ENCODE measurements at places on chromosomes 11 and 22. TPM values are rescaled to one million over a fixed set of nuclear protein-coding genes. Genes with fewer than 3 reads are reported as not detected.
A peak's percentile ranks its signal among the peaks of the same experiment; 100 is the strongest.

- peak; percentile 98 for DNase-seq
Measured at GRCh38 chr22:23144932-23145877, at the start of gene RAB36. Gene RAB36 (plus strand): TSS chr22:23145477. CDS start chr22:23146617, 1,140 bp downstream.

- no peak for DNase-seq
Measured at GRCh38 chr22:35997438-35997837, 31.2 kb downstream of the RBFOX2 start.

- no peak for DNase-seq
Measured at GRCh38 chr11:46504817-46505613, 88.8 kb downstream of the AMBRA1 start.

DNA sequence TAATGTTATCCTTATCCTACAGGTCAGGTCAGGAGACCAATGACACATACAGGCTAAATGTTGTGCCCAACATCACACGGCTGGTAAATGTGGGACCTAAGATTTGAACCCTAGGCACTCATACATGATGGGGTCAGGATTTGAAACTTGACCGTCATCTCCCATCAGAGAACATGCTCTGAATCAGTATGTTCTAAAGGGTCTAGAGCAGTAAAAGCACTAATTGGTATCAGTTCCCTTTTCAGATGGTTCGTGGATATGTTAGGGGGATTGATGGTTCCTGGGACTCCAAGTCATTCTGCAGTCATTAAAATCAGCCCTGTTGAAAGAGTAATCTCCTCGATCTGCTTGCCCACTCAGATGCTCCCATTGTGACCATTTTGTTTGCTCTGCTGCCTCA is 65.5 kb downstream of the BMAL1 start:
- DNase-seq: no peak

Gene GLB1L3
- not detected for polyA plus RNA-seq

- peak; percentile 72 for DNase-seq
Measured at GRCh38 chr11:1054143-1055108, 17.9 kb upstream of the MUC6 start.

- DNase-seq: no peak
Measured at GRCh38 chr11:128499613-128500253, 87.6 kb downstream of the ETS1 start.

Gene OR8A1
- polyA plus RNA-seq: not detected

GRCh38 chr22:28822930-28823551 is 22.7 kb upstream of the XBP1 start:
- peak; percentile 65 for DNase-seq

DNA sequence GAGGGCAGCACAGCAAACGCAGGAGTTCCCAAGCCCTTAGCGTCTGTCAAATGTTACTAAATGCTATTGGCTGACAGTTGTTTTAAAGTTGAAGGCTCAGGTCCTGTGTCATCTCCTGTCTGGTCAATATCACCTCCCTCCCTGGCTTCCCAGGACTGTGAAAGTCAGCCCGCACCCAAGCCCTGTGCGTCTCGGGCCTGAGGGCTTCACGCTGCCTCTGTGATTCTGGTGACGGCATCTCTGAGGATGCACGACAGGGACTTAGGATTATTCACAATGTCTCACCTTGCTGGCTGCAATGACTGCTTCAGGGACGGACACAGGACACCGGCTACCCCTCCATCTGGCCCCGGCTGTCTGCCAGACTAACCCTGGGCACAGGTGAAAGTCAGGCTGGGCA is 415.3 kb downstream of the CTTN start:
- no peak for DNase-seq

DNA sequence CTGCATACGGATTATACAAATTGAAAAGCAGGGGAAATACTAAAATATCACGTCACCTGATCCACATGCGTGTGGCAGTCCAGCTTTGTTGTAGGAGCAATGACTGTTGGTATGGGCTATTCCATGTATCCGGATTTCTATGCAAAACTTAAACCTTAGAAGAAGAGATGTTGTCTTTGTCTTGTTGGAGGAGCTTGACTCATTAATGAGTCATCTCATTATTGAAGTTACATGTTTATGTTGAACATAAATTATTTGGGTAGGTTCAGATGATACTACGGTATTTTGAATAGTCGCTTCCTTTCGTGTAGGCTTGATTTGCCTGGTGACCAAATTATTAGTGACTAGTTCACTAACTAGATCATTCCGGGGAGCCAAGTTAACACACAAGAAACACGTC is 806 bp upstream of the SAAL1 start:
- DNase-seq: no peak

- DNase-seq: no peak
Measured at GRCh38 chr22:36362932-36363331, 24.8 kb downstream of the MYH9 start.

- DNase-seq: no peak
Measured at GRCh38 chr11:134471716-134472455, 59.8 kb upstream of the B3GAT1 start.

DNA sequence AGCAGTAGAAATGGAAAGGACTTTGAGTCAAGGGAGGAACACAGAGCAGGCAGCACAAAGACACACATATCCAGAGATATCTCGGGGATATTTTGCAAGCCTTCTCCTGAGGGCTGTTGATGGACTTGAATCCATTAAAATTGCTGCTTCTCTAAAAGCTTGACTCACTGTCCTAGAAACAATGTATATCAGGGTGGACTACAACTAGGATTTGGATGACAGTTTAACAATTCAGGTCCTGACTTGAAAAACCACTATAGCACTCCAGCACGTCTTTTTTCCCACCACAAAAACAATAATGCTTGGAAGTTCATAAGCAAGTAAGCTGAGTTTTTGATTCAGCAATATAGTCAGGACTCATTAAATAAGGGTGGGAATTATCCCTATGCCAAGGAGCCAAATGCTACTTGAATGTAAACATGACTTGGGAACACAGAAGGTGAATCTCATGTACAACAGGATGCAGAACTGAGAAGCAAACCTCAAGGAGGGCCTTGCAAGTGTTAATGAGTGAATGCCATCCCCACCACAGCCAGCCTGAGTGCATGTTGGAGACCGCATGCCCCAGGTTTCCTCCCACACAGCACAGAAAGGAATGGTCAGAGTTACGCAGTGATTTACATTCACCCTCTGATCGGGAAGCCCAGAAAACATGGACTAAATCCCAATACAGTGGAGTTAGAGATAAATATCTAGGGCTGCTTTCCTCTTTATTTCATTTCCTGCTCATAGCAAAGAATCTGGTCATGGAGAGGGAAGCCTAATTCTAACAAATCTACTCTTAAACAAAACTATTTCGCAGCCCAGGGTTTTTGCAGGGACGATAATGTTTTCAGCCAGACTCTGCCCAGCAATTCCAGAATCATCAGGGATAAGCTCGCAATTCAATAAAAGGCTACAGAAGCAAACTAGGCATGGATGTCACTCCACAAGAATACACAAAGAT is 98.4 kb upstream of the OR9G4 start:
- no peak for DNase-seq

DNA sequence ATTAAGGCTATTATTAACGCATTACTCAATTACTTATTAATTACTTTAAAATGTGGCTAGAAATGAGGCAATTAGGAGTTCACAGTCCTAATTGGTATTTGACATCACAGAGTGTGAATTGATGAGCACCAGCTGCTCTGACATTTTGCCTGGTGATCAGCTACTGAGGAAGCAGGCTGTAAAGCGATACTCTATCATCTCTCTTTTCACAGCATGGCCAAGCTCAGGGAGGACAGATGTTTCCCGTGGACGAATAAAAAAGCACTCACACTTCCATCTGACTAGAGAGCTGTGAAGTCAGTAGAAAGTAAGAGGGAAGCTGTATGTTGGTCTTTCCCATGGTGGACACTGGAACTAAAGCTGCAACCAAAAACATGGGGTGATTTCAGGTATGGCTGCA is 29.1 kb upstream of the SYT9 start:
- no peak for DNase-seq

DNA sequence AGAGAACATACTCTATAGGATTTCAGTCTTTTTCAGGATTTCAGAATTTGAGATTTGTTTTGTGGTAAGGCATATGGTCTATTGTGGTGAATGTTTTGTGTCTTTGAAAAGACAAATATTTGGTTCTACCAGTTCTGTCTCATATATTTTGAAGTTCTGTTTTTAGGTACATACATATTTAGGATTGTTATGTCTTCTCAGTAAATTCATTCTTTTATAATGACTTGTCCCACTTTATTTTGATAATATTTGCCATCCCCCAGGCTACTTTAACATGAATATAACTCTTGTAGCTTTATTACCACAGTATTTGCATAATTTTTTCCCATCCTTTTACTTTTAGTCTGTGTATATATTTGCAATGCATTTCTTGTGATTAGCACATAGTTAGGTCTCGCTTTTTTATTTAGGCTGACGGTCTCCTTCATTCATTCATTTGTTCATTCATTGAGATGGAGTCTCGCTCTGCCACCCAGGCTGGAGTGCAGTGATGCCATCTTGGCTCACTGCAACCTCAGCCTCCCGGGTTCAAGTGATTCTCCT is 32.1 kb downstream of the MTMR3 start:
- no peak for DNase-seq

- DNase-seq: no peak
Measured at GRCh38 chr22:41781507-41781906, 19.0 kb upstream of the CCDC134 start.

- DNase-seq: no peak
Measured at GRCh38 chr22:44460691-44461375, 37.2 kb downstream of the RTL6 start.

DNA sequence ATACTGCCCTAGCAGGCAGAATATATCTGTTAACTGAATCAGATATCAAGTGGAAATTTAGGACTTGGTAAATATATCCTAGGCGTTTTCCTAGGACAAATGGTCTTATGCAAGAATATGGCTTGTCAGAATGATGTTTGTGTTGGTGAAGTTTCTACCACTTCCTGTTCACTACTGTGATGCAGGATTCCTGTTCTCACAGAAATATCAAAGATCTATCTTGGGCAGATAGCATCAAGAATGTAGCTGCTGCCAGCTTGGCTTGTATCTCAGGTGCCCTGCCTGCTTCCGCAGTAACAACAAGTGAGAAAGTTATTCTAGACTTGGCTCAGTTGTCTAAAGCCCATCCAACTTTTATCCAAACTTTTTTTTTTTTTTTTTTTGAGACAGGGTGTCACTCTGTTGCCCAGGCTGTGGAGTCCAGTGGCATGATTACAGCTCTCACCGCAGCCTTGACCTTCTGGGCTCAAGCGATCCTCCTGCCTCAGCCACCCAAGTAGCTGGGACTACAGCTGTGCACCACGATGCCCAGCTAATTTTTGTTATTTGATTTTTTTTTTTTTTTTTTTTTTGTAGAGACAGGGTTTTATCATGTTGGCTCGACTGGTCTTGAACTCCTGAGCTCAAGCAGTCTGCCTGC is 61.3 kb downstream of the PPME1 start:
- DNase-seq: no peak

DNA sequence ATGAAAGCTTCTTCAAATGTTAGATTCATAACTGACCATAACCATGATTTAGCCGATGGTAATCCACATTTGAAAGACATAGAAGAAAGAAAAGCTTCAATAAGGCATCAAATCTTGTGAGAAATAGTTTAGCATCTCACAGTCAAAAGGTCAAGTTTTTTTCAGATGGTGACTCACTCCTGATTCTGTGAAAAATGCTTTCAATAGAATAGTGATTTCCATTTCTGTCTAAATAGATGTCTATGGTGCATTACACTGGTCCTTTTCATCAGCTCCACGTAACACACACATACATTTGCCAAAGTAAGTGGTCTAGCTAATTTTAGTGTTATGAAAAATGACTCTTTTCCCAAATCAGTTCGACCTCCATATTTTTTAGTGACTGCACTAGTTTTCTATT is 139.2 kb downstream of the LRRC4C start:
- no peak for DNase-seq

Gene MCAT
- 14.6 TPM for polyA plus RNA-seq

DNA sequence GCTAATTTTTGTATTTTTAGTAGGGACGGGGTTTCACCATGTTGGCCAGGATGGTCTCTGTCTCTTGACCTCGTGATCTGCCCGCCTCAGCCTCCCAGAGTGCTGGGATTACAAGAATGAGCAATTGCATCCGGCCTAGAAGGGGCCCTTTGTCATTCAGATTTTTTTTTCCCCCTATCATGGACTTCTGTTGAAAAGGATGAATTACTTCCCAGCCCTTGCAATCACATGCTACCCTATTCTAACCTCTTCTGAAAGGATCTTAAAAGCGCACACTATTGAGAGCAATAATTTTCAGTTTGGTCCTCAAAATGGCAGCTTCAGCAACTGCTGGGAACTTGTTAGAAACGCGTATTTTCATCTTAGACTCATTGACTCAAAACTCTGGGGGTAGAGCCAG is 575.6 kb upstream of the KIRREL3 start:
- no peak for DNase-seq

Gene OR4C16
- polyA plus RNA-seq: not detected

DNA sequence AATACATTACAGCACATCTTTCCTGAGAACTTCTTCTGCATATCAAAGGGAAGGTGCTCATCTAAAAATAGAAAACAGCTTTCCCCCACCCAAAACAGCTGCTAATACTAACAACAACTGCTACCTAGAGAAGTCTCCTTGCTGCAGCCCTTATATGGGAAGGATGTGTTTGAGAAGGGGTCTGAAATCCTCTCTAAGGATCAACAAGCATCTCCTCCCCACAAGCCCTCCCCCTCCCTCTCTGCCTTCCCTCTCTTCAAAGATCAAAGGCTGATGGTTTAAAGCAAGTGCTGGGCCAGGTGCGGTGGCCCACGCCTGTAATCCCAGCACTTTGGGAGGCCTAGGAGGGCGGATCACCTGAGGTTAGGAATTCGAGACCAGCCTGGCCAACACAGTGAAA is 33.5 kb downstream of the SCUBE2 start:
- no peak for DNase-seq

DNA sequence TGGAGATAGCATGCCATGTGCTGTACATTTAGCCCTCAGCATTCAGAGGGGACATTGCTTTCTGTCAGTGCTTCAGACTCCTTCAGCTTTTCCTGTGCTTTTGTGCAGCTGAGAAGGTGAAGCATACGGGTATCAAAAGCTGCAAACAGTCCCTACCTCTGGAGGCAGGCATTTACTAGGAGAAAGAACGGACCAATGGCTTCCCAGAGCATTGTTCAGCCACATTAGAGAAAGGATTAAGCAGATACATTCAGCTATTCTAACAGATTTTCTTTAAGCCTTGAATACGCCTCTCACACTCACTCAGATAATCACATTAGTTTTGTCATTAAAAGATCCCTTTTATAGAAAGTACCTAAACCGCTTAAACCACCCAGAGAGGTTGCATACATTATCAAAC is 80.7 kb upstream of the FAM181B start:
- DNase-seq: no peak

GRCh38 chr22:45582236-45582954 is 79.7 kb downstream of the FBLN1 start:
- DNase-seq: no peak

All from small intestine (tissue), 16 donors.